Osteoblast (primary cell): ENCODE measurements at places on chromosomes 5 and 9. TPM values are rescaled to one million over a fixed set of nuclear protein-coding genes. Genes with fewer than 3 reads are reported as not detected.

Gene PCDHB5
- total RNA-seq: 1.5 and 2.9 TPM in 2 replicates

Gene FIBCD1
- total RNA-seq: 5.1 and 5.3 TPM in 2 replicates

Gene KIF24
- 1.8 TPM in 2 replicates for total RNA-seq

Gene FREM1
- under 0.01 and 0.72 TPM in 2 replicates for total RNA-seq

Gene CRB2
- not detected in 2 replicates for total RNA-seq

Gene BTNL8
- total RNA-seq: not detected in 2 replicates

Gene PDLIM7
- 157 and 159 TPM in 2 replicates for total RNA-seq

Gene SEC24A
- 30.0 and 30.6 TPM in 2 replicates for total RNA-seq

Gene ARL10
- total RNA-seq: 8.3 and 14.1 TPM in 2 replicates

Gene ICE1
- 33.3 and 34.0 TPM in 2 replicates for total RNA-seq

Gene GABBR2
- under 0.01 and 0.88 TPM in 2 replicates for total RNA-seq

Gene SEMA4D
- 0.72 and 0.88 TPM in 2 replicates for total RNA-seq

Gene SLC25A48
- not detected in 2 replicates for total RNA-seq

Gene PRUNE2
- total RNA-seq: 59.2 and 80.0 TPM in 2 replicates

Gene RNF183
- total RNA-seq: not detected in 2 replicates

Gene ACOT12
- 0.29 TPM in 1 of 2 replicates, not detected in the other for total RNA-seq
